ENCODE measurements at places on chromosomes 12 and 14.

DNA sequence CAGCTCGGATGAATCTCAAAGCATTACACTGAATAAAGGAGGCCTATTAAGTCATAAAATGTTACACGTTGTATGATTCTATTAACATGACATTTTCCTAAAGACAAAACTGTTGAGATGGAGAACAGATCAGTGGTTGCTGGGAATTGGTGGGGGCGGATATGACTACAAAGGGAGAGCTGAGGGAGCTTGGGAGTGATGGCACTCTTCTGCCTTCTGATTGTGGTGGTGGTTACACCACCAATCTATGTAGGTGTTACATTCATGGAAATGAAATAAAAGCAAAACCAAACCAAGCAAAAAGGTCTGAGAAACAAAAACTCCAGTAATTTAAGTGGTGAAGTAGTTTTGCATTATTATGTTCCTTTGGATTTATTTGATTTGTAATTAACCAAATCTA lies 16.4 kb upstream of the EVL start:
- no peak for DNase-seq

GRCh38 chr14:103819503-103820307 lies 27.7 kb downstream of the PPP1R13B start:
- no peak for DNase-seq

DNA sequence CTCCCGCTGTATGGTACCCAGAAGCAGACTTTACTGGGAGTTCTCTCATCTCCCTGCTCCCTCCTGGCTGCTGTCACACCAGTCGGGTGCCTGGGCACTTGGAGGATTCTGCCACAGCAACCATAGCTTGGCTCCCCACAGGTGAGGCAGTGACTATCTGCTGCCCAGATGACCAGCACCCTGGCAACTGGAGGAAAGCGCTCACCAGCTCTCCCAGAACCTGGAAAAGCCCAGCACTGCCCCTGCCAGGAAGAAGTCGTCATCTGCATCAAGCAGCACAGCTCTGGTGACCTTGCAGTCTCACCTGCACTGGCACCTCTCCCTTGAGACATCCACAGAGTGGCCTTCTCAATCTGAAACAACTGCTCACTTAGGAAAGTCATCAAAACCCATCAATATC lies 31.9 kb upstream of the TC2N start:
- no peak for DNase-seq

DNA sequence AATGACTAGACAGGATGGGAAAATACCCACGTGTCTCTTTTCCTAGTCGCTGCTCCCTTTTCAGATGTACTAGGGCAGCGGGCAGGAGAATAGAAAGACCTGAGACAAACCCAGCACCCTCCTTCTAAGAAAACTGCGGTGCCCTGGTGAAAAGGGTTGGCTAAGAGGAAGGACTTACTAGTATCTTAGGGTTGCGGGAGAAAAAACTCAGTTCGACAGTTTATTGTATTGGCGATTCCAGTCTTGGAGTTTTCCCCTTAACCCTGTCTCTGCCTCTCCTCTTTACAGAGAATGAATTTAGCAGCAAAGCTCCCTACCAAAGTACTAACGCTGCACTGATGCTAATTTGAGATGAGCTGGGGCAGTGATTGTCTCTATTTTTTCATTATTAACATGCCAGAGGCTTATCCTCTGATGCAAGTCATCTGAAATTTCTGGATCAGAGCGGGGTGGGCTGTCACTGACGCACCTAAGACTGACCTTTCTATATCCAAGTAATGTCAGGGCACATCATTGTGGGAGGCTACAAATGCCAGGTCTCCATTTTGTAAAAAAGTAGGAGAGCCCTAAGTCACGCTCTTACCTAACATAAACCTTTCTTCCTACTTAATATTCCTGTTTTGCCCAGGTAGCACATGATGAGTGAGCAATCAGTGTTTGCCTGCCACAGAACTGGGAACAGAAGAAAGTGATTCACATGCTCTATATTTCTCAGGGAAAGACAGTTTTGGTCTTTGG lies 916 bp upstream of the PAWR start:
- no peak for DNase-seq

GRCh38 chr14:61256826-61257468 lies 24.2 kb downstream of the TMEM30B start:
- DNase-seq = no peak

DNA sequence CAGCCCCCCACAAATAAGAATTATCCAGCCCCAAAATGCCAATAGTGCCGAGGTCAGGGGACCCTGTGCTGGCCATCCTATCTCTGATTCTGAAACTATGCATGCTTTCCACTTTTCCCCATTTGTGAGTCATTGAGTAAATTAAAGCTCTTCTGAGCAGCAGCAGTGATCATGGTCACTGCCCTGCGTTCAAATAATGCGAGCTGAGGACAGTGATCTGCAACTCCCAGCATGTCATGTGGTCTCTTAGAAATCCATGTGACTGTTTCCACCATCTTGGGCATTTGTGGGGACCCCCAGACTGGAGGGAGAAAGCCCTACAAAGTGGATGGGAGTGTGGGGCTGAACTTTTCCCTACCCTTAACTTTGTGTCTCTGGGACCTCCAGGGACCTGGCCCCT lies 53.8 kb downstream of the C14orf132 start:
- no peak for DNase-seq

DNA sequence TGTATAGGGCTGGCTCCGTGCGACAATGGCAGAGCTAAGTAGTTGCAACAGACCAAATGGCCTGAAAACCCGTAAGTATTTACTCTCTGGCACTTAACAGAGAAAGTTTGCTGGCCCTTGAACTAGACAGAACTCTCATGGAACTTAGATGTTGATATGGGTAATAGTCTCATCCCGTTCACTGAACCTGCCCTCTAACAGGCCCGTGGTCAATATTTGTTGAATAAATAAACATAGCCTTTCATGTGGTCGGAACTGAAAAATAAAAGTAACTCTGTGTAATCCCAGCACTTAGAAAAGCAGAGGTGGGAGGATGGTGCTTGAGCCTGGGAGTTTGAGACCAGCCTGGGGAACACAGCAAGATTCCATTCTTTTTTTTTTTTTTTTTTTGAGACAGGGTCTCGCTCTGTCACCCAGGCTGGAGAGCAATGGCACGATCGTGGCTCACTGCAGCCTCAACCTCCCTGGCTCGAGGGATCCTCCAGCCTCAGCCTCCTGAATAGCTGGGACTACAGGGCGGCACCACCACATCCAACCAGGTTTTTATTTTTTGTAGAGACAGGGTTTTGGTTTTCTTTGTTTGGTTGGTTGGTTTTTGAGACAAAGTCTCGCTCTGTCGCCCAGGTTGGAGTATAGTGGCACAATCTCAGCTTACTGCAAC lies 29.7 kb downstream of the KDM2B start:
- DNase-seq = no peak

- DNase-seq = no peak
Observed at GRCh38 chr12:43694879-43695278, 63.7 kb downstream of the PUS7L start.

DNA sequence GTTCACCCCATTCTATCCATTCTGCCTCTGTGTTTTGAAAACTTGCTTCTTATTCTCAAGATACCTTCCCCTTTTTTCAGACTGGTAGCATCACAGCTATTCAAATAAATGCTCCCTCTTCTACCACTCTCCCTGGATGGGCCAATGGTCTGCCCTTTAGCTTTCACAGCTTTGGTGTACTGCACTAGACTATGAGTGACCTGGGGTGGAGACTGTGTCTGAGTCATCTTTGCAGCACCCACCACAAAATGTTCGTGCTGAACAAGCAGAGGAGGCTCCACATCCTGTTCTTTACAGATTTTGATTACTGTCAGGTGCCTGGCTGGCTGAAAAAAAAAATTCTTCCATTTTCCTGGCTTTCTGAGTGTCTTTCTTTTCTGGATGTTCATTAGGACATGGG lies 1104.1 kb upstream of the TMEM132C start:
- no peak for DNase-seq

GRCh38 chr12:70619471-70620152 lies 17.6 kb downstream of the PTPRB start:
- no peak for DNase-seq

- no peak for DNase-seq
Observed at GRCh38 chr12:95851606-95852005, 7.1 kb upstream of the SNRPF start.

- DNase-seq = no peak
Observed at GRCh38 chr14:43803076-43803689, 703.9 kb downstream of the FSCB start.

DNA sequence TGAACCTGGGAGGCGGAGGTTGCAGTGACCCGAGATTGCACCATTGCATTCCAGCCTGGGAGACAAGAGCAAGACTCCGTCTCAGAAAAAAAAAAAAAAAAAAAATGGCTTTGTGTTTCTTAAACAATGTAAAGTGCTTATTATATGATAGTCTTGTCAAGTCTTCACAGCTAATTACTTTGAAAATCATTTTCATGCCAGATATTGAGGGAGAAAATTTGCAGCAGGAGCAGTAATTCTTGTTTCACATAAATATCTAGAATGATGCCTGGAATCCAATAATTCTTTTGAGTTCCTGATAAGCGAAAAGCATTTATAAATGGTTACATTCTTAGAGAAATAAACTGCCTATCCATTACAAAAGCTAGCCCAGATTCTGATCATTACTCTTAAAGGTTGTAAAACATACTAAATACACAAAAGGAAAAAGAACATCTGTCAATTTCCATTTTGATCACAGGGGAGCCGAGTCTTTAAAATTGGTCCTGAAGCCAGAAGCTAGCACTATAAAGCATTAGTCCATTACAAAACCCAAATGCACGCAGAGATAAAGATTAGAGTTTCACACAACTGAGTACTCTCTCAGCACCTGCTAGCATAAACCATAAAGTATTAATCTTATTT lies 50.3 kb downstream of the IFT81 start:
- DNase-seq = peak; percentile 21

- no peak for DNase-seq
Observed at GRCh38 chr12:127398016-127398710, 868.8 kb upstream of the TMEM132C start.

- DNase-seq = no peak
Observed at GRCh38 chr12:114671443-114672411, 12.2 kb downstream of the TBX3 start.

DNA sequence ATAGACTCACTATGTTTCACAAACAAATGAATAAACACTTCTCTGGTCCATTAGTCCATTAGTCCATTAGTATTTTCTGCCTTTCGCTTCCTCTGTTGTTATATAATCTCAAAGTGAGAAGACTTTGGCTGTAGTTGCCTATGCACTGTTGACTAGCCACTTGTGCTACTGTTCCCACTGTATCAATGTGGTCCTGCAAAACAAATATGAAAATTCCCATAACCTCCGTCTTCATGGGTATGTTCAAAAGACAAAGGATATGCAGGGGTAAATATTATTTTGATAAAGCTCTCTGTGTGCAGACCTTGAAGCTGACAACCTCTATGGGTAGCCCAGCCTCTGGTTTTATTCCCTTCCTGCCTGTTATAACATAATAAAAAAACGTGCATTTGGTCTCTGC lies 77.8 kb downstream of the DIO2 start:
- no peak for DNase-seq

- no peak for DNase-seq
Observed at GRCh38 chr14:53516261-53516774, 363.2 kb upstream of the DDHD1 start.

GRCh38 chr14:94458096-94458495 lies 5.5 kb upstream of the SERPINA11 start:
- no peak for DNase-seq

DNA sequence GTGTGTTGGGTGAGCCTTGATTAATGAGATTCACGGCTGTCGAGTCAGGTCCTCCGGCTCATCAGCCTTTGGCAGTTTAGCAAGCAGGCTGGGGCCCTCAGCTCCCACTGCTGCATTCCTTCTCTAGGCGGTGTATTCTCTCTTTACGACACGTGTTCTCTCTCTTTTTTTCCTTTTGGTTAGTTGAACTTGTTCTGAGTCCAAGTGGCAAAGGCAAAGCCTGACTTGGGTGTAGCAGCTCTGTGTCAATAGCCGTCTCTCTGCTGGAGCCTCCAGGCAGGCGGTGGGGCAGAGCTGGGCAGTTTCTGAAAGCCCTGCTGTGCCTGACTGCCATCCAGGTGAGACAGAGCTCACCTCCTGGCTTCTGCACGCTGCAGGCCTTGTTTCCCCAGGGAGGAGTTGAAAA lies 46.6 kb downstream of the SUSD6 start:
- peak; percentile 78 for DNase-seq

DNA sequence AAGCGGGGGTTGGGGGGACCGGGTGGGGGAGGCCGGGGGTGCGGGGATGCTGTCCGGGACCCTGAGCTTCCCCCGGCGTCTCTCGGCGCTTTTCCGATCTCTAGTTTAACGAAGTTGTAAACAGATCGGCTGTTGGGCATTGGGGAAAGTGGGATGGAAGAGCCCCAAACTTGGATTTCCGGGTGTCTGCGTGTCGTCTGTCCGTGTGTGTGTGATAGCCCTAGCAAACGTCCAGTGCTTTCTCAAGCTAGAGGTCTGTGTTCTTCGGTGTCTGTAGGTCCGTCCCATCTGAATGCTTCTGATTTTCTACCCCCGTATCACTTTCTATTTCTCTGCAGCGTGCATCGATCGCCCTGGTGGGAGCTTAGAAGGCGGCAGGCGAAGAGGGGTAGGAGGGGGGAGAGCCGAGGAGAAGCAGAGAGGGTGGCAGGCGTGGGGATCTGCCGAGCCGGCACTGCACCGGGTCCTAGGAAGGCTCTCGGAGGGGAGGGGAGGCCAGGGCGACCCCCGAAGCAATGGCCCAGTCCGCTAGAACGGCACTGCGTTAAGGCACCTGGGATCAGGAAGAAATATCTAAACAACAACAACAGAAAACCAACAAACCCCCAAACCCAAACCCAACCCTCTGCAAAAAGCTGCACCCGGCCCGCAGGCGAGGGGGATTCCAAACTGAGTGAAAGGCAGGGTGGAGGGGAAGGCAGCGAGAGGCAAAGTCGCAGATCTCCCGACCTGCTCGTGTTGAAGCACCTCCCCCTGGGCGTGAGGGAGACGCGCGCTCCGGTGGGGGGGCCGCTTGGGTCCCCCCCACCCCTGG lies 1.0 kb downstream of the KCNA1 start:
- peak; percentile 77 for DNase-seq

GRCh38 chr14:54209511-54210250 lies 187.1 kb upstream of the CDKN3 start:
- no peak for DNase-seq

GRCh38 chr12:51390891-51391282 lies 319 bp downstream of the GALNT6 start:
- DNase-seq = no peak

DNA sequence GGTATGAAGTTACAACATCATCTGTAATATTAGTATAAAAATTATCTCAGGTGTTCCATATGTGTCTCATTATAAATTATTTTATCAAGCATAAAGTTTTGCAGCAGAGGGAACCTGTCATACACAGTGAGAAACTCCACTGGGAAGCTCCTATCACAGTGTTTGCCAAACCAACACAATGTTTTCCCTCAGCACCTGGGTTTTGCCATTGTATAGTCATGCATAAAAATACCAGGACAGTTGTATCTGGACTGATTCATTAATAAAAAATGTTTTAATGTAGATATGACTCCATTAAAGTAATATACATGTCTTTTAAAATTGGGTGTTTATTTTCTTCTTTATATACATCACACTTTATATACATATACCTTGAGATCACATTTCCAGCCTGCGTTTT lies 56.6 kb downstream of the METTL25 start:
- DNase-seq = no peak

- DNase-seq = no peak
Observed at GRCh38 chr14:67933266-67933665, 113.7 kb downstream of the RAD51B start.

GRCh38 chr14:24135834-24136683 lies at the start of gene PSME1:
Gene PSME1, plus strand, starts transcription at chr14:24136194. Its CDS starts 69 bp downstream, at chr14:24136263.
- peak; percentile 96 for DNase-seq

GRCh38 chr12:50934371-50934851 lies 17.9 kb upstream of the HIGD1C start:
- DNase-seq = no peak

- no peak for DNase-seq
Observed at GRCh38 chr12:27810756-27811155, 30.7 kb upstream of the MANSC4 start.

Measured in NCI-H2081 (cell line).